Neural progenitor cell (in vitro differentiated cells): ENCODE measurements at places on chromosomes 12 and 14.

DNA sequence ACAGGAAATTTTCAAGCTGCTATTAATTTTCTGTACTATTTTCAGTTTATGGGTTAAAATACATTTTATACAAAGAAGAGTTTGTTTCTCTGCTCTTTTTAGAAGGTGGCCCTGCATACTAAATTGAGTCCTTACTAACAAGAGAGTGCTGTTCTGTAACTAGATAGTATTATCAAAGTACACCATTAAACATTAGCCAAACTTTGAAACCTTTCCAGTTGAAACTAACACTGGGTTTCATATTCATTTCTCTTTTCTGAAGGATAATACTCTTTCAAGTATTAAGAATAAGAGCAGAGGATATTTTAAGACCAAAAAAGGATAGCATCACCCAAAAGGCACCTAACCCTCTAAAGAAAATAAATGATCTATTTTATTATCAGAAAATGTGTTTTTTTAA, 47.2 kb downstream of the PEBP1 start:
- no peaks in the 10 kb centered on the region for H3K4me1 ChIP-seq
- no peak overlapping the region for H3K4me3 ChIP-seq
- H3K27ac ChIP-seq = no peak overlapping the region
- DNase-seq = no peak

DNA sequence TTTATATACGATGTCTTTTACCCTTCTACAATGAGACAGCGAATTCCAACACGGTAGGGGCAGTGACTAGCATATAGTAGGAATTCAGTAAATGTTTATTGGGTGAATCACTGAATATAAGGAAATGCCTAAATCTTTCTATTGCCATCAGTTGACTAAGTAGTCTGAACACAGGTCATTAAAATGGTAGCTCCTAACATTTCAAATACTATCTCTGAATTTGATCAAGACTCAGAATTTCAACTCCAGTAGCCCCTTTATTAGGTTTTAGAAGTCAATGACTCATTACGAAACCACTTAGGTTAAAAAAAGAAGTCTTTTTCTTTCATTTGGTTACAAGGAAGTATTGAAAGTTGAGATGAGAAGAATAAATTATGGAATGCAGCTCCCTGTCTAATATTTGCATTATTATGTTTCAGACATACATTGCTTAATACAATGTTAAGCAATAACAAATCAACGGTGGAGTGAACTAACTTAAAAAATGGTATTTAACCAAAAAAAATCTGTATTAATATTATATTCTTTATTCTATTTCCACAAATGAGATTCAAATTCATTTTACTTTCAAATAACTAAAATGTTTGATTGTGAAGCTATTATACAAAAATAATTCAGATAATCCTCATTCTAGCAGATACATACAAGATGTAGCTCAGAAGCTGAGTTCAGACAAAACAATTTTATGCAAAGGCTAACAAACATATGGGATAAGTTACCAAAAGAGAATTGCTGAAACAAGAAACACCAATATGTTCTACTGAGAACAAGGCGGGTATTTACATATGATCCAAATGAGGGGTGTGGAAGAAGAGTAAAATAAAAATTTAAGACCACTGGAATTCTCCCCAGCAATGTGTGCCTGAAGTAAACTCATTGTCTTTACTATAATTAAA, 302.7 kb downstream of the CEP128 start:
- no peak overlapping the region for H3K27ac ChIP-seq
- no peaks in the 10 kb centered on the region for H3K36me3 ChIP-seq
- H3K4me3 ChIP-seq = no peak overlapping the region
- no peaks in the 10 kb centered on the region for H3K4me1 ChIP-seq
- H3K27me3 ChIP-seq = no peaks in the 10 kb centered on the region
- DNase-seq = no peak

- no peaks in the 10 kb centered on the region for H3K36me3 ChIP-seq
- H3K4me3 ChIP-seq = no peak overlapping the region
- DNase-seq = no peak
- no peak overlapping the region for H3K27ac ChIP-seq
Observed at GRCh38 chr12:78185651-78186050, 355.0 kb downstream of the NAV3 start.

DNA sequence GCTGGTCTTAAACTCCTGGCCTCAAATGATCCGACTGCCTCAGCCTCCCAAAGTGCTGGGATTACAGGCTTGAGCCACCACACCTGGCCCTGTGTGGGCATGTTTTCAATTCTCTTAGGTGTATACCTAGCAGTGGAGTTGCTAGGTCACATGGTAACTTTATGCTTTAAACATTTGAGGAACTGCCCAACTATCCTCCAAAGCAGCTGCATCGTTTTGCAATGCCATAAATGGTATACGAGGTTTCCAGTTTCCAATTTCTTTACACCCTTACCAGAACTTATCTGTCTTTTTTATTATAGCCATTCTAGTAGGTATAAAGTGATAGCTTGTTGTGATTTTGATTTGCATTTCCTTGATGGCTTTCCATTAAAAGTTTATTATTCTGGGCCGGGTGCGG, 25.1 kb downstream of the RBMS2 start:
- H3K4me3 ChIP-seq = no peak overlapping the region
- H3K27me3 ChIP-seq = no peaks in the 10 kb centered on the region
- no peak for DNase-seq
- H3K4me1 ChIP-seq = no peaks in the 10 kb centered on the region
- H3K27ac ChIP-seq = no peak overlapping the region
- no peaks in the 10 kb centered on the region for H3K36me3 ChIP-seq

DNA sequence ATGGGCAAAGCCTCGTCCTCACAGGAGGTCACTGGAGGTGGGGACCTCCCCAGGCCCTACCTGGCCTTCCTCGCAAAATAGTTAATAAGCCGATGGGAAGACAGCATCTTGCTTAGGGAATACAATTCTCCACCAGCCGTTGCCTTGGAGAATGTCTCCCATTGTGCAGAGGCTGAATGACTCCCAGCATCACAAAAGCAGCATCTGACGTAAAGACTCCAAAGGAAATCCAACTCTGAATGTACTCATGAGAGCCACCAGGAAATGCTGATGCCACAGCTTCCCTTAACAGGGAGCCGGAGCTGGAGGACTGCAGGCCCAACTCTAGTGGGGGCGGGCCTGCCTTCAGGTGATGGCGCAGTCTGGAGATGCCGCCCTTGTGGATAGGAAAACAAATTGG, 15.5 kb downstream of the CCDC63 start:
- peak; percentile 83 for DNase-seq
- peak overlapping the region; percentile 98 for H3K27ac ChIP-seq
- no peaks in the 10 kb centered on the region for H3K27me3 ChIP-seq
- H3K4me3 ChIP-seq = peak overlapping the region; percentile 4
- no peaks in the 10 kb centered on the region for H3K36me3 ChIP-seq

DNA sequence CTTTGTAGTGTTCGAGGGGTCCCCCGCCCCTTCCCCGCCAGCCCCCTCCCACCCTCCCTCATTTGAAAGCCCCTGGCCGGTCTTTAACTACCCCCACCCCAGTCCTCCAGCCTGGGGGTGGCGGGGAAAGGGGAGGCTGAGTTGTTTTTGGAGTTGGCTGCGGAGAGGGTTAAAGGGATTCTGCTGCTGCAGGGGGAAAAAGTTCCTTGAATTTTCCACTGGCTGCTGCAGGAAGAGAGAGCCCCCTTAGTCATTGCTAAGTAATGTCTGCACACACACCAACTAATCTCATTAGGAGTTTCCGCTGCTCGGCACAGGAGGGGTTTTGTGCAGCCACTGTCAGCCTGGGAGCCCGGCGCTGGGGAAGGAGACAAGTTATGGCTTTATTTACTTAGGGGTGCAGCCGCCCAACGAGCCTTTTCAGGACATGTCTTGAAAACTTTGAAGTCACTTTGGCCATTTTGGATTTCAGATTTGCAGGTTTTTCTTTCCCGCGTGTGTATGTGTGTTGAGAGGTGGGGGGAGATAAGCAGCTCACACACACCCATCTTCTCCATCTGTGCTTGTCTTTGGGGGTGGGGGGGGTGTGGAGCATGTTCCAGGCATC, 1.8 kb downstream of the ELK3 start:
- peaks cover 50% of the 10 kb centered on the region for H3K27me3 ChIP-seq
- peak overlapping the region; percentile 71 for H3K4me3 ChIP-seq
- no peak overlapping the region for H3K27ac ChIP-seq
- DNase-seq = peak; percentile 75
- peaks cover 14% of the 10 kb centered on the region for H3K4me1 ChIP-seq
- H3K36me3 ChIP-seq = no peaks in the 10 kb centered on the region

GRCh38 chr12:16063726-16064125, 152.6 kb downstream of the DERA start:
- DNase-seq = no peak
- no peaks in the 10 kb centered on the region for H3K36me3 ChIP-seq
- H3K27me3 ChIP-seq = no peaks in the 10 kb centered on the region
- no peaks in the 10 kb centered on the region for H3K4me1 ChIP-seq

- H3K4me1 ChIP-seq = no peaks in the 10 kb centered on the region
- H3K4me3 ChIP-seq = no peak overlapping the region
- DNase-seq = no peak
- H3K27me3 ChIP-seq = no peaks in the 10 kb centered on the region
Observed at GRCh38 chr12:45601390-45601789, 128.1 kb upstream of the ARID2 start.

DNA sequence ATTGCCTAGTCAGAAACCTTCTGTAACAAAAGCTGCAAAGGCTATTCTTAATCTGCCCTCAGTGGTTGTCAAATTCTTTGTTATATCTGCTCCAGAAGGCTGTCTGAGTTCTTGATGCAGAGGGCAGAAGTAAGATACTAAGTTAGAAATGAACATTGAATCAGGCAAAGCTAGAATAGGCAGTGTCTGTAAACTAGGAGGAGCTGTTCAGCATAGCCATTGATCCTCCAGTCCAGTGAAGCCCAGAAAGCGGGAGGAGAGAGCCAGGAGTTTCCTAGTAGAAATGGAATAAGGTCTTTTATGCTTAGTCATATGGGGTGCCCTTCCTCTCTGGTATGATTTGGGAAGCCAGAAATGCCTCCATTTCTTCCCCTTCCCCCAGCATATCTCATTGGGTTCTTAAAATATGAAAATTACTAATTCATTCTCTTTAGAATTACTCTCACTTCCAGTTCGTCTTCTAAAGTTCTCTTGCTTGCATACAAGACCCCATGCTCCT, 76.2 kb downstream of the APAF1 start:
- no peak overlapping the region for H3K4me3 ChIP-seq
- no peak for DNase-seq
- H3K4me1 ChIP-seq = no peaks in the 10 kb centered on the region
- no peak overlapping the region for H3K27ac ChIP-seq

GRCh38 chr14:94113490-94113889, 3.0 kb downstream of the IFI27 start:
- no peaks in the 10 kb centered on the region for H3K27me3 ChIP-seq
- no peaks in the 10 kb centered on the region for H3K36me3 ChIP-seq
- no peak overlapping the region for H3K4me3 ChIP-seq
- DNase-seq = no peak
- H3K4me1 ChIP-seq = peaks cover 8% of the 10 kb centered on the region
- H3K27ac ChIP-seq = no peak overlapping the region

DNA sequence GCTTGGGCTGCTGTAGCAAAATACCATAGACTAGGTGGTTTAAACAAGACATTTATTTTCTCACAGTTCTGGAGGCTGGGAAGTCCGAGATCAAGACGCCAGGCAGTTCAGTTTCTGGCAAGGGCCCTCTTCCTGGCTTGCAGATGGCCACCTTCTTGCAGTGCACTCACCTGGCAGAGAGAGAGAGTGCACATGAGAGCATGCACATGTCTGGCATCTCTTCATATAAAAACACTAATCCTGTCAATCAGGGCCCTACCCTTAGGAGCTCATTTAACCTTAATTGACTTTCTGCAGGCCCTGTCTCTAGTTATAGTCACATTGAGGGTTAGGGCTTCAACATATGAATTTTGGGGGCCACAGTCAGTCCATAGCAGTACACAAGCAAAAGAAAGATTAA, 12.4 kb upstream of the EVL start:
- no peak overlapping the region for H3K27ac ChIP-seq
- H3K36me3 ChIP-seq = no peaks in the 10 kb centered on the region
- H3K4me1 ChIP-seq = no peaks in the 10 kb centered on the region
- H3K4me3 ChIP-seq = no peak overlapping the region
- no peak for DNase-seq
- no peaks in the 10 kb centered on the region for H3K27me3 ChIP-seq

DNA sequence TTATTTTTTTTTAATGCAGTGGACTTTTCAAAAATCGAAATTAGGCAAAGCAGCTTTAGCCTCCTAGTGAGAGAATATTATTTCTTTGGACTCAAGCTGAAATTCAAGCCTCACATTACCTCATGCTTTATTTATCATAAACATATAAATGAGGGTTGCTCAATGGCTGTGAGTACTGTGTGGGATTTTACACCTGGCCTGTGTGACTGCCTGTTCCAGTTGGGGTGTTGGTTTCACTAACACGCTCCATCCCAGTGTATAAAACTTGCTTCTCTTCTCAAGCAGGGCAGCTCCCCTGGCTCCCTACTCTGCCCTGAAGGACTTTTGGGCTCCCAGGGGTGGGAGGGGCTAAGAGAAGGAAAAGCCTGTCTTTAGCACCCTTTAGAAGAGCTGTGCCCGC, 15.0 kb downstream of the ANKLE2 start:
- no peaks in the 10 kb centered on the region for H3K27me3 ChIP-seq
- no peak for DNase-seq
- H3K4me3 ChIP-seq = no peak overlapping the region
- H3K4me1 ChIP-seq = no peaks in the 10 kb centered on the region

DNA sequence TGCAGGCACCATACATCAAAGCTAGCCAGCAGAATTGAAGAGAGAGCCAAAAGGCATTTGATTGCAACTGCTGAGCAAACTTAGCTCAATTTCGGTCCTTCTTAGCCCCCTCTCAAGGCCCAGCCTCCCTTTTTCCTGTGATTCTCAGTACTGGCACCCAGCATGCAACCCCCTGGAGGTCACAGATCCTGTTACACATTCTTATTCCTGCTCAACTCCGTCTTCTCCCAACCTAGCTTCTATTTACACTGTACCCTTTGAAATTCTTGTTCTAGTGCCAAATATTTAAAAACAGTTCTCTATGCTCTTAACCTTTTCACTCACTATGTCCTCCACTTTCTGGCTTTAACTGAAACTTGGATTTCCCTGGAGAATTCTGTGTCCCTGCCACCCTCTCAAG, 131.3 kb upstream of the CPSF6 start:
- no peak for DNase-seq
- H3K4me1 ChIP-seq = peaks cover 17% of the 10 kb centered on the region
- no peak overlapping the region for H3K4me3 ChIP-seq
- H3K27ac ChIP-seq = no peak overlapping the region
- no peaks in the 10 kb centered on the region for H3K27me3 ChIP-seq

GRCh38 chr12:64810831-64811230, 13.6 kb upstream of the TBC1D30 start:
- no peaks in the 10 kb centered on the region for H3K27me3 ChIP-seq
- no peak overlapping the region for H3K4me3 ChIP-seq
- no peaks in the 10 kb centered on the region for H3K4me1 ChIP-seq
- no peak overlapping the region for H3K27ac ChIP-seq

DNA sequence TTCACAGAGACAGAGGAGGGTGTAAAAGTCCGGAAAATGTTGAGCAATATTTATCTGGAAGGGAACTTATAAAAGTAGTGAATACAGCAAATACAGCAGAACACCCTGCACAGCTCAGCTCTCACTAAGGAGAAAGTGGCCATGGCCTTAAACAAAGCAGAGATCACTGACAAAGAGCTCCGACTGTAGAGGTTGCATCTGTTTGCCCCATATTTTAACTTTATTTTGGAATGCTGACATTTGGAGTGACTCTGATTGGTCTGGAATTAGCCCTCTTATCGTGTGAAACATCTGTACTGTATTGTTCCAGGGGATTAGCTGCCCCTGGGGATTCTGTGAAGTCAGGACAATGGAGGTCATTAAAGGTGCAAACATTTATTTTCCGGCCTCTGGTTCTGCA, 1275.7 kb upstream of the FLRT2 start:
- no peaks in the 10 kb centered on the region for H3K27me3 ChIP-seq
- peak overlapping the region; percentile 9 for H3K4me3 ChIP-seq
- H3K27ac ChIP-seq = peak overlapping the region; percentile 99
- no peaks in the 10 kb centered on the region for H3K36me3 ChIP-seq
